Activated CD4-positive, alpha-beta T cell treated with anti-CD3 and anti-CD28 coated beads for 1 hour (primary cell): ENCODE measurements at places on chromosomes 1 and 21.

GRCh38 chr1:117011334-117011733, 9.8 kb downstream of the CD101 start:
- DNase-seq: no peak

GRCh38 chr1:234863551-234863971, 253.6 kb upstream of the IRF2BP2 start:
- no peak for DNase-seq

DNA sequence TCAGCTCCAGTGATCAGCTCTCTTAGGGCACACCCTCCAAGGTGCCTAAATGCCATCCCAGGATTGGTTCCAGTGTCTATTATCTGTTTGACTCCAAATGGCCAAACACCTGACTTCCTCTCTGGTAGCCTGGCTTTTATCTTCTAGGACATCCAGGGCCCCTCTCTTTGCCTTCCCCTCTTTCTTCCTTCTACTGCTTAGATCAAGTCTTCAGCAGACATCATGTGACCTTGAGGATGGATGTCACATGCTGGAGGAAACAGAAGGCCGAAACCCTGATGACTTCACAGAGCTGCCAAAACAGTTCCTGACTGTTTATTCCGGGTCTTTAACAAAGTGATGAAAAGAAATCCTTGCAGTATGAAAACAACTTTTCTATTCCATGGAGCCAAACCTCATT, 24.4 kb upstream of the WDR26 start:
- no peak for DNase-seq

- DNase-seq: no peak
Measured at GRCh38 chr1:181141431-181141910, 53.0 kb downstream of the IER5 start.

- no peak for DNase-seq
Measured at GRCh38 chr1:199815947-199816346, 211.6 kb upstream of the NR5A2 start.

GRCh38 chr1:198660341-198661261, 21.8 kb downstream of the PTPRC start:
- no peak for DNase-seq

DNA sequence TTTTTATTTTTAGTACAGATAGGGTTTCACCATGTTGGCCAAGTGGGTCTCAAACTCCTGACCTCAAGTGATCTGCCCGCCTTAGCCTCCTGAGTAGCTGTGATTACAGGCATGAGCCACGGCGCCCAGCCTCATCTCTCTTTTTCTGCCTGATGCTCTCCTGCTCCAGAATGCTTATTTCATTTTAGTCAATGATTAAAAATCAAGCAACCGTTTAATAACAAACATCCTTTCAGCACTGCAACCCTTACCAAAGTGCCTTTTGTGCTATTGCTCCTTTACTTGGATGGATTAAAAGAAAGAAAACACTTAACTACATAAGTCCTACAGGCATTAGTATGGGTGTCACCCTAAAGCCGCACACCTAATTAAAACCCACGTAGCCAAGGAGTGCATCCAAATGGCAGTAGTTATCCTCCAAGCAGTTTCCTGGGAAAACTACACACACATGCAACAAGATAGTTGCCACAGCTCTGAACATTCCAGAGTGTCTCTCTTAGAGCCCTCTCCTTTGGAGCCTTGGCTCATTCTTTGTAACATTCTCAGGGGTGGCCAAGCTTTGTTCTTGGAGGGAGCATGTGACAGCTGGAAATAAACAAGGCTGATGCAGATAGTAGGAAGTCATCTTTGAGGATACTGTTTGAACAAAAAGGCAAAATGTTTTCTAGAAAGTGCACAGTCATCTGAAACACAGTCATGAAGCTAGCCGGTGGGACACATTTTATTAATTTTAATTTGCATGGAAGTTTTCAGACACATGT, 51.2 kb downstream of the KCNJ15 start:
- no peak for DNase-seq

DNA sequence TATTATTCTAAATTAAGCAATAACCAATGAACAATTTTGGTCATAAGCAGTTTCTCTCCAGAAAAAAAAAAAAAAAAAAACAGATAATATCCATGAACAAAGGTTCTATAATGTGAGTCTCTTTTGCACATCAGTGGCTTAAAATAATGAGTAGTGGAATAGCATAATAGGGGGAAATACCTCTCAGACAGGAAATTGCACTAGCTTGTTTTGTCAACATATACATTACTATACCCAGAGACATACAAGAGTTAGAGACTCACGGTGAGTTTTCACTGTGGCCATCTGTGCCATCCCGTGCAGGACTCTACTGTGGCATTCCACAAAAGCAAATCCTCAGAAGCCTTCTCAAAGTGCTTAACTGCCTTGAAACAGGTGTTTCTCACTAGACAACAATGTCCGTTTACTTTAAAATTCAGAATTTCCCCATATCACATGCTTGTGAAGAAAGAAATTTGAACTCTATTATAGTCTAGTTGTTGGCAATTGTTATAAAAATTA, 697.9 kb downstream of the USP25 start:
- no peak for DNase-seq

- DNase-seq: no peak
Measured at GRCh38 chr1:12153181-12153785, 13.5 kb upstream of the TNFRSF1B start.

DNA sequence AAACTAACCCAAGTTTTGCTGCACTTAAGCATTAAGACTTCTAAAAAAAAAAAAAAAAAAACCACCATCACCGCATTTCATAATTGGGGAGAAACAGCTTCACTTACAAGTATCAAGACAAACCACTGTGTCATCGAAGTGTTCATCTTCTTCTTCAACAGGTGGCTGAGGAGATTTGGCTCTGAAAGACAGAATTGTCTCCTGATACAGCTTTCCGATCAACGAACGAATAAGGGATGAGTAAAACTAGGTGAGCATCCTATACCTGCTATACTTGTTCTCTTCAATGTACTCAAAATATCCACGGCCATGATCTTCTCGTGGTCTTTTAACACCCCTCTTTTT, 2.0 kb downstream of the HNRNPU start:
- DNase-seq: no peak

DNA sequence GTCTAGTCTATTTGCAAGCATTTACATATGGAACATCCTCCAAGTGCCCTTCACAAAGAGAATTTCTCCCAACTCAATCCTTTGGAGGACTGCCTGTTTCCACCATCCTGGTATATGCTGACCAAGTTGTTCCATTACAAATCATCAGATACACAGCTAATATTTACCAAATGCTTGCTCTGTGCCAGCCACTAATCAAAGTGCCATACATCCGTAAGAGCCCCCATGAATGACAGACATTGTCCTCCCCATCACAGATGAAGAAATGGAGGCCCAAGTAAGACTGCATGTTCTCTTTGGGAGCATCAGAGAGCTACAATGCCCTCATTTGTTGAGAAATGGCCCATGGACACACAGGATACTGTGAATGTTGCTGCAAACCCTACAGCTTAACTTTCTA, 130.0 kb upstream of the BACE2 start:
- no peak for DNase-seq

- DNase-seq: no peak
Measured at GRCh38 chr1:942411-942821, 16.6 kb downstream of the NOC2L start.

DNA sequence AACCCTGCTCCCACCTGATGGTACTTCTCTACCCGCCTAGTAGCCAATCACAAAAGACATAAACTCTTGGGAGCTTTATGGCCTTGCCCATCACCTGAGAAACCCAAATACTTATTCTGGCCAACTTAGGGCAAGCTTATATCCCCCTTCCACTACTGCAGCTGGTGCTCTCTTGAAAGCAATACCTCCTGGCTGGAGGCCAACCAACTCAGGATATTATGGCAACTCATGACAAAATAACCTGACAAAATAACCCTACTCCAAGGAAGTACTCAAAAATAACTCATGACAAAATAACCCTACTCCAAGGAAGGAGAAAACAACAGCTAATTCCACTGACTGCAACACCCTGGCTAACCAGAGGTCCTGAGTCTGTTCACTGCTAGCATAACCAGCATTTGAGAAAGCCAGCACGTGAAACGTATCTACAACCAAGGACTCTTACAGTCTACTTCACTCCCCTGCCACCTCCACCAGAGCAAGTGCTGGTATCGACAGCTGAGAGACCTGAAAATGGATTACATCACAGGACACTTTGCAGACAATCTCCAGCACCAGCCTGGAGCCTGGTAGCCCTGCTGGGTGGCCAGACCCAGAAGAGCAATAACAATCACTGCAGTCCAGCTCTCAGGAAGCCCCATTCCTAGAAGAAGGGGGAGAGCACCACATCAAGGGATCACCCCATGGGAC, 179.9 kb downstream of the COL24A1 start:
- no peak for DNase-seq

DNA sequence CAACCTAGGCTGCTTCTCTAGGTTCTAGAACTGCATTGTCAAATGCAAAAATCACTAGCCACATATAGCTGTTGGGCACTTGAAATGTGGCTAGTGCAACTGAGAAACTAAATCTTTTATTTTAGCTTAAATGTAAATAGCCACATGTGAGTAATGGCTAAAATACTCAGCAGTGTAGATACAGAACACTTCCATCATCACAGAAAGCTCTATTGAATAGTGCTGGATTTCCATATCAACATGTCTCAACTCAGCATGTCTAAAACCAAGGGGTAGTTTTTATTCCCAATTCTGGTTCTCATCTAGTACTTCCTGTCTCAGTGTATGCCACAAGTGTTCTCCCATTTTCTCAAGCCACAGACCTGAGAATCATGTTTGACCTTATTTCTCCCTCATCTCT, 7.5 kb upstream of the TP53BP2 start:
- no peak for DNase-seq

- no peak for DNase-seq
Measured at GRCh38 chr1:58201492-58202106, 344.9 kb downstream of the OMA1 start.

- DNase-seq: no peak
Measured at GRCh38 chr1:67754526-67754920, 69.5 kb downstream of the GADD45A start.

DNA sequence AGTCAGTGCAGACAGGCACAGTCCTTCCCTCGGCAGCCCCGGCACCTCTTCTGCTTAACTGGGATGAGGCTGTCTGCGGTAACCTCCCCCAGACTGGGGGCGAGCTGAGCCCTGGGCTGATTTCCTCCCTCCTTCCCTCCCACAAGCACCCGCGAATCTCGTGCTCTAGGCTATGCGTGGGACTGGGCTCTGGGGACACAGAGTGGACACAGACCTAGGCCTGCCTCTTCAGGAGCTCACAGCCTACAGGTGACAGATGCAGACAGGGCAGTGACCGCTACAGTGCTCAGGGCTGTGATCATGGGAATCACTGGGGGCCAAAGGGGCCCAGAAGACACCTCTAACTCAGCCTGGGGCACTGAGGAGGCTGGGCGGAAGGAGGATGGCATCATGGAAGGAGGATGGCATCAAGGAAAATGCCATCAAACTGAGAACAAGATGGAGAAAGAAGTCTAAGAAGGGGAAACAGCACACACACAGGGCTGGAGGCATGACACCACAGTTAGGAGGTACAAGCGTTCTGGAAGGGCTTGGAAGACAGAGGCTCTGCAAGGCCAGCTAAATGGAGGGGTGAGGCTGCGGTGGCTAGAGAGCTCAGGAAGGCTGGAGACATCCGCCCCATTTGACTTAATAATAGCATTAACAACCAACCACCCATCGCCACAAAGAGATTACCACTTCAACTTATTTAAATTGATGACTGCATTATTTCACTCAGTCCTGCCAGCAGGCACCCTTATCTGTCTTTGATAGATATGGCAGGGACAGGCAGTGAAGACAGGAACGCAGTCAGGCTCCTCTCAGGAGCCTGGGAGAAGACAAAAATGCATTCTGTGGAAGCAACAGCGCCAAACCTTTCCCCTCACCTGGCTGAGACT, 4.2 kb downstream of the TTC39A start:
- DNase-seq: no peak

- DNase-seq: no peak
Measured at GRCh38 chr1:170376801-170377385, 155.1 kb upstream of the GORAB start.

DNA sequence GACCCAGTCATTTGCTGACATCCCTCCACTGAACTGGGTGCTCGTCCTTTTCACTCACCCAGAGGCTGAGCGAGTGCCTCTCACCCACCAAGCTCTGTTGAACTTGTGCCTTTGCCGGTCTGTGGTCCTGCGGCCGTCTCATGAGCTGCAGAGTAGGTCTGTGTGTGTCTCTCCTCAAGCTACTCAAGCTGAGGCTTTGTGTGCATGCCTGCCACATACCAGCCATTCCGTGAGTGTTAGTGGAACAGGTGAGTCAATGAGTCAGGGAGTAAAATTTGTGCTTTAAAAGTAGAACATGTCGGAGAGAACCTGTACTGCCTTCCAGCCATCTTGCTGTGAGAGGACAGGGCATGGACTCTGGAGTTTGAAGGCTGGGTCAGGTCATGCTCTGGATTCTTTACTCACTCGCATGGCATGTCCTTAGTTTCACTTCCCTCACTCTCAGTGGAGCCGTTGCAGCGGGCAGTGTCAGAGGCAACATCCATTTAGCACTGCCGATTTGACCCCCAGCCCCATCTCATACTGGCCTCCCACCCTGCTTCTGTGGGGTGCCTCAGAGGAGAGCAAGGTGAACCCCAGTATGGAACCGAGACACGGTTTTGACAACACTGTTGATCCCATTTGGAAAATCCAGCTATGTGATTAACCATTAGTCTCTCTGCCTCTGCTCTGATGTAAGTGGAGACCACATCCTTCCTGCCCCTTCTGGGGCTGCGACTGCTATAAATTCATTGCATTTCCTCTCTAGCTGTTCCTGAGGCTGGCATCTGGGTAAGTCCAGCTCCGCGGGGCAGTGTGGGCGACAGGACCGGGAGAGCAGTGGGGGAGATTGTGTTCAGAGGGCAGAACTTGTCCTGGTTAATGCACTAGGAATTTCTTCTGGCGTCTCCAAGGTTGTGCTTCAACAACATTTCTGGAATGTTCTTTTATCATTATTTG, at the start of gene NLRP3:
NLRP3 (plus strand) TSS at position 751 of the 939 bp plus-strand sequence. CDS start 2,628 bp downstream, outside the sequence.
- peak; percentile 13 for DNase-seq

- DNase-seq: no peak
Measured at GRCh38 chr1:184242507-184242943, 144.3 kb upstream of the C1orf21 start.

DNA sequence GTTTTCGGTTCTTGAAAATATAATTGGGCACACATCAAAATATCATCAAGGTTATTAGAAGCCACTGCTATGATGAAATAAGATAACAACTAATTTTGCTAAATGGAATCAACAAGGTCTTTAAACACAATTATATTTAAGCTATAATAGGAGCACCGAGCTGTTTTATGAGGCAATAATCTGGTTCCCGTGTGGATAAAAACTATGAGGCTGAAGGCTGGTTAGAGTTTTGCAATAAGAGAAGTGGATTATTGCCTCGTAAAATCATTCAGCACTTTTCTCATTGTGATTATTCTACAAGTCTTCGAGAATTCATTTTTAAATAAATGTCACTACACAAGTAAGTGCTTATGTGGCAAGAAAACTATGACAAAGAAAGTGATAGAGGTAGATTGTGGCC, 975.7 kb upstream of the ADGRL2 start:
- DNase-seq: no peak

GRCh38 chr1:111598544-111598943, 21.0 kb upstream of the RAP1A start:
- no peak for DNase-seq
